ENCODE measurements at places on chromosomes 16 and 17.
A peak's percentile ranks its signal among the peaks of the same experiment; 100 is the strongest.

DNA sequence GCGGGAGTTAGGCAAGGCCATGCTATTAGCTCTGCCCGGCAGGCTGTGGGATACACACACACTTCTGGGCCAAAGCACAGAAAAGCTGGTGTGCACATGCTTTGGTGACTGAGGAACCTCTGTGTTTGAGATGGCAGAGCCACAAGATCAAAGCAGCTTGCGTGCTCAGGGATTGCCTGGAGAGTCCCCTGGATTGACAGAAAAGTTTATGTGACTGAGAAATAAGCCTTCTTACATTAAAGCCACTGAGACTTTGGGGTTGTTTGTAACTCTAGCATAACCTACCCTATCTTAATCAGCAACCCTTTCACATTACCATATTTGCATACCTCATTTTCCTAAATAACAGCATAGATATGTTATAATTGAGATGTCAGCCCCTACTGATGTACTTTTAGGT is 69.3 kb downstream of the MYO1D start:
- DNase-seq = no peak

- no peak for DNase-seq
Observed at GRCh38 chr17:36198831-36199465, 2.4 kb upstream of the CCL3L1 start.

- peak; percentile 4 for DNase-seq
Observed at GRCh38 chr16:68332411-68333121, 21.7 kb downstream of the PRMT7 start.

GRCh38 chr16:57000271-57001025 is 11.1 kb downstream of the NLRC5 start:
- peak; percentile 98 for DNase-seq

GRCh38 chr17:50396261-50397110 is 837 bp downstream of the LRRC59 start:
- DNase-seq = peak; percentile 64

- DNase-seq = no peak
Observed at GRCh38 chr16:52573365-52574299, 26.7 kb upstream of the TOX3 start.

GRCh38 chr16:49499869-49500610 is 126.4 kb downstream of the C16orf78 start:
- DNase-seq = no peak

DNA sequence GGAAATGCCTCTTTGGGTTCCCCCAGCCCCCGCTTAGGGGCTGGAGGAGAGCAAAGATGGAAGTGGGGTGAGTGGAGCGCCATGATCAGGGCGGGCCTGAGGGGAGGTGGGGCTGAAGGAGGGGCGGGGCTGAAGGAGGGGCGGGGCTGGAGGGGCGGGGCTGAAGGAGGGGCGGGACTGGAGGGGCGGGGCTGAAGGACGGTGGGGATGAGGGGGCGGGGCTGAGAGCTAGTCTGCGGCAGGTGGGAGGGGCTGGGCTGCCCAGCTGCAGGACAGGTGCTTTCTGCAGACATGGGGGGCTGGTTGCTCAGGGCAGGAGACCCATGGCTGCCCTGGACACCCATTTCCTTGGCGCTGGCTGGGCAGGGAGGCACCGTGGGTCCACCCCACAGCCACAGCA is 39.1 kb upstream of the PABPN1L start:
- DNase-seq = no peak

DNA sequence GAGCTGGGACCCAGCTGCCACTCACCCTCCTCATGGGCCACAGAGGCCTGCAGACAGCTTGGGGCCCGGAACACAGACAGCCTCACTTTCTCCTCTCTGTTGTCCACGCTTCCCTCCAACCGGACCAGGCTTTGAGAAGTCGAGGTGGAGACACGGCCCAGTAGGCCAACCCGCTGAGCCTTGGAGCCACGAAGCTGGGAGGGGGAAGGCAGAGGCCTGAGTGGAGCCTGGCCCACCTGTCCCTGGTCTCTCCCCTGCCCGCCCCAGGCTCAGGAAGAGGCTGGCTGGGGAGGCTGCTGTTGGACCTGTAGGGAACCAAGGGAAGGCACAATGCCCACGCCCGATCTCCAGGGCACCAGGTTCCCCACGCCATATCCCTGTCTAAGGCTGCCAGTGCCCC is 48.1 kb downstream of the RMI2 start:
- no peak for DNase-seq

- DNase-seq = no peak
Observed at GRCh38 chr16:17015702-17016101, 455.1 kb downstream of the XYLT1 start.

DNA sequence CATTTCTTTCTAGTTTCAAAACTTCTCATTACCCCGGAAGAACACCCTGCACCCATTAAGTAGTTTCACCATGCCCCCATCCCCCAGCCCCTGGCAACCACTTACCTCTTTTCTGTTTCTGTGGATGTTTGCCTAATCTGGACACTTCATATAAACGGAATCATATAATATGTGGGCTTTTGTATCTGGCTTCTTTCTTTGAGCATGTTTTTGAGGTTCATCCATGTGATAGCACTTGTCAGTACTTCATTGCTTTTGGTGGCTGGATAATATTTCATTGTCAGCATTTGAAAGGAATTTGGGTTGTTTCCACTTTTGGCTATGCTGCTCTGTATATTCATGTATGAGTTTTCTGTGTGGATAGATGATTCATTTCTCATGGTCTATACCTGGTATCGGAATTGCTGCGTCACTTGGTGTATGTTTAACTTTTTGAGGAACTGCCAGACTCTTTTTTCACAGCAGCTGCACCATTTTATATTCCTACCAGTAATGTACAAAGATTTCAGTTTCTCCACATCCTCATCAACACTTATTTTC is 30.0 kb upstream of the SLC5A10 start:
- DNase-seq = no peak

GRCh38 chr16:51757505-51757904 is 606.4 kb upstream of the SALL1 start:
- DNase-seq = no peak

- no peak for DNase-seq
Observed at GRCh38 chr16:20696618-20697017, 862 bp downstream of the ACSM1 start.

DNA sequence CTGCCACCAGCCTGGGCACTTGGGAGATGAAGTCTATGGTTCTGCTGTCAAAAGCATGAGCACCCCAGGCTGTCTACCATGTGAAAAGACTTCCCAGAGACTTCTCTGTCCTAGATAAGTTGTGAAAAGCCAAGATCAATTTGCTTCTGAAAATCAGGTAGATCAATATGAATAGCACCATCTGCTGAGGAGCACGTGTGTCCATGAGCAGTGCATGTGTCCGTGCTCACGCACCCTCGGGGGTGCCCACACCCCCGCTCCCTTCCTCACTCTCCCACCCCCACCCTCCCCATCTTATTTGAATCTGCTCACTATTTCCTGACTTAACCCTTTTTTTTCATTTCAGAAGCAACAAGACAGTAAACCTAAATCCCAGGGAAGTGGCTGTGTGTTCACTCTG is 238.3 kb upstream of the SDK2 start:
- DNase-seq = no peak

DNA sequence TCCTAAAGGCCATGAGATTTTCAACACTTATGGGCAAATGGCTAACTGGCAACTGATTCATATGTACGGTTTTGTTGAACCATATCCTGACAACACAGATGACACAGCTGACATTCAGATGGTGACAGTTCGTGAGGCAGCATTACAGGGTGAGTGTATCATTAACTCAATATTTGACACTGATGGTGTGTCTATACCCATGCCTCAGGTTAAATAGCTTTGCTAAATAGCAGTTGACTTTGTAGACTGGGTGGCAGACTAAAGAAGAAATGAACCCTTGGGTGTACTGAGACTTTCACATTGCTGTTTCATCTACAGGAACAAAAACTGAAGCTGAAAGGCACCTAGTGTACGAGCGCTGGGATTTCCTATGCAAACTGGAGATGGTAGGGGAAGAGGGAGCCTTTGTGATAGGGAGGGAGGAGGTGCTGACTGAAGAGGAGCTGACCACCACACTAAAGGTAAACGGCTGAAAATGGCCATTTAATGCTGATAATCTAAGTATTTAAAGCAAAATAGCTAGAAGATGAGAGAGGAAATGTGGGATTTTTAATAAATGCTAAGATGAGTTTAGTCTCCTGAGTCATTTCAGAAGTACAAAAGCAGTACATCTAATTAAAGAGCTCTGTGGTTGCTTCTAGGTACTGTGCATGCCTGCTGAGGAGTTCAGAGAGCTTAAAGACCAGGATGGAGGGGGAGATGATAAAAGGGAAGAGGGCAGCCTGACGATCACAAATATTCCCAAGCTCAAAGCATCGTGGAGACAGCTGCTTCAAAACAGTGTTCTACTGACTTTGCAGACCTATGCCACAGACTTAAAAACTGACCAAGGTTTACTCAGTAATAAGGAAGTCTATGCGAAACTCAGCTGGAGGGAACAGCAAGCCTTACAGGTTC is 3.0 kb downstream of the SETD6 start:
- DNase-seq = no peak

- no peak for DNase-seq
Observed at GRCh38 chr16:84703681-84704080, 3.9 kb downstream of the USP10 start.

GRCh38 chr16:68575082-68575481 is 36.0 kb downstream of the ZFP90 start:
- DNase-seq = no peak

GRCh38 chr17:17354560-17355349 is 51.6 kb downstream of the NT5M start:
- peak; percentile 66 for DNase-seq

DNA sequence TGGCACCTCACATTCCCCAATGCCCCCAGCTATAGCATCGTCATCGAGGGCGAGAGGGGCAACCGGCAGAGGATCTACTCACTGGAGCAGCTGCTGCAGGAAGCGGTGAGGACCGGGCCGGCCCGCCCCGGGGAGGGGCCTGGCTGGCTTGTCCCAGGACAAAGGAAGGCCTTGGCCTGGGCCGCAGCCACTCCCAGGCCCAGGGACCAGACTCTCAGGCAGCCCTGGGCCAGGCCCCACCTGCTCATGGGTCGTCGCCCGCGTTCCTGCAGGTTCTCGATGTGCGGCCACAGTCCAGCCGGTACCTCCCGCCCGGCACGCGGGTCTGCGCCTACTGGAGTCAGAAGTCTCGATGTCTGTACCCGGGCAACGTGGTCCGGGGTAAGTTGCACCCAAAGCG is 53.4 kb downstream of the ACTG1 start:
- DNase-seq = no peak

- DNase-seq = no peak
Observed at GRCh38 chr17:57595947-57596695, 149.0 kb downstream of the CCDC182 start.

GRCh38 chr16:2528161-2529060 is 2.8 kb downstream of the CEMP1 start:
- DNase-seq = no peak

DNA sequence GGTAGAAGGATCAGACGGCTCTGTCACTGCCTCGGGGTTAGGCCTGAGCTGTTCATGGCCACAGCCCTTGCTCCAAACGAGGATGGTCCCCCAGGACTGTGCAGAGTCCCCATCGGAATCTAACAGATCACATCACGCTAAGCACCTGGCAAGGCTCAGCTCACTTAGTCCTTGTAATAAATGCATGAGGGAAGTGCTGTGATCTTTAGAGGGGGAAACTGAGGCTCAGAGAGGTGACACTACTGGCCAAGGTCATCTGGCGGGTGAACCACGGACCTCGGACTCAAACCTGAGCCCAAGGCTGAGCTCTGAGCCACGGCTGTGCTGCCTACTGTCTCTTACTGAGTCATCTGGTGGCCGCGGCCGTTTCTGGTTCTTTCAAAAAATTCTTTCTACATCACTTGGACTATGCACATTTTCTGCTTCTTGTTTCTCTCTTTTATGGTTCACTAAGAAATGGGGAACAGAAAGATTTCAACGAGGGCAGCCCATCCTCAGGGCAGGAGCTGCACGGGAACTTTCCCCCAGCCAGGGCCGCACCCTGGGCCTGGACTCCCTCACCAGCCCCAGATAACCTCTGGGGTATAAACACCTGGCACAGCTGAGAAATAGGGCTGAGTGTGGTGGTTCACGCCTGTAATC is 55.6 kb downstream of the COTL1 start:
- no peak for DNase-seq

GRCh38 chr17:78124081-78124835 is 4.3 kb downstream of the TMC6 start:
- no peak for DNase-seq

- DNase-seq = peak; percentile 35
Observed at GRCh38 chr17:41844971-41845370, 7.3 kb downstream of the KLHL10 start.

- no peak for DNase-seq
Observed at GRCh38 chr17:27578718-27579085, 52.3 kb upstream of the LGALS9 start.

- peak; percentile 84 for DNase-seq
Observed at GRCh38 chr17:35807371-35808144, 1.7 kb upstream of the TAF15 start.

DNA sequence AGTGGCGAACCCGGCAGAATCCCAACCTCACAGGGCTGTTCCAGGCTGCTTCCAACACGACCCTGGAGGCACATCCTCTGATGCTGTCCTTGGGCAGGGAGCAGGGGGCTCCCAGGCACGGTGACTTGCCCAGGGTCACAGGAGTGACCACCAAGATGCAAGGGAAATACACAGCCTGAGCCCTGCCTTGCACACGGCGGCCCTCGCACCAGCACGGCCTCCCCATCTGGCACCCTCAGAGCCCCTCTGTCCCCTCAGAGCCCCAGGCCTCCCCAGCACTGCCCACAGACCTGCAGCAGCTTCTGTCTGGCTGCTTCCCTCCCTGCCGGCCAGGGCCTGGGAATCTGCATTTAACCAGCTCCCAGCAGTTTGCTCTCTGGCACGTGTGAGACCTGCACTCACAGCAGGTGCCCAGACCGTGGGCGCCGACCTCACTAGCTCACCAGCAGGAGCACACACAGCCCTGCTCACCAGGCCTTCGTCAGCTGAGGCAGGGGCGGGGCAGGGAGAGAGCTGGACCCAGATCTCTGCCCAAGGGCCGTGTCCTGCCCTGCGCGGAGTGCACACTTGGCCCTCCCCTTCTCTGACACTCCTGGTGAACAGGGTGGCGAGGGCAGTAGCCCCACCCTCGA is 29.7 kb upstream of the ZC3H18 start:
- DNase-seq = no peak

DNA sequence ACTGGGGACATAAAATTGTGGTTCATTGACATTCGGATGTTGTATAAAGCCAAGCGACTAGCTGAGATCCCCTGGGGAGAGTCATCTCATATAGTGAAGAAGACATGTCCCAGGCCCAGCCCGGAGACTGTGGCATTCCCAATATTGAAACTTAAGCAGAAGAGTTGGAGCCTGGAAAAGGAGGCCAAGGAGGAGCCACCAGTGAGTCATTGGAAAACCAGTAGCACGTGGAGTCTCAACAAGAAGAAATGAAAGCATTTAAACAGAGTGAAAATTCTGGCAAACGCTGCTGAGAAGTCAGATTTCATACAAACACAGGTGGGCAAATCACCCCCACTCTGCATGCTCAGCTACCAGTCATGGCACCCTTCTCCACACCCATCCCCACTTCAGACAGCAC is 9.4 kb upstream of the ELAC2 start:
- peak; percentile 25 for DNase-seq

- DNase-seq = no peak
Observed at GRCh38 chr16:80048250-80048649, 447.7 kb upstream of the MAF start.
